ENCODE measurements at places on chromosomes 3 and 15.

DNA sequence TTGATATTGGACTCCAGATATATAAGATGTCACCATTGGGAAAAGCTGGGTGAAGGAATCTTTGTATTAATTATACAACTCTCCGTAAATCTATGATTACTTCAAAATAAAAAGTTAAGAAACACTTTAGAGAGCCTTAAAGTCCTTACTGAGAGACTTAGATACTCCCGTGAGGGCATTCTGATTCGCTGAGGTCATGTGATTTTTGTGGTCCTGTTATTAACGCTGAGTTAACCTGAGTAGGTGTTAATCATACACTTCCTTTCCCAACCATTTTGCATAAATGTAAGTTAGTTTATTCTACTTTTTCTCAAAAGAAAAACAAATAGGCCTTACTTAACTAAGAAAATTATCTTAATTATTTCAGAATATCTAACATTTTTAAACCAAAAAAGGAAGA is 67.1 kb upstream of the LMOD3 start:
- no peak for DNase-seq

GRCh38 chr3:189320511-189320910 is 148.7 kb downstream of the TPRG1 start:
- no peak for DNase-seq

DNA sequence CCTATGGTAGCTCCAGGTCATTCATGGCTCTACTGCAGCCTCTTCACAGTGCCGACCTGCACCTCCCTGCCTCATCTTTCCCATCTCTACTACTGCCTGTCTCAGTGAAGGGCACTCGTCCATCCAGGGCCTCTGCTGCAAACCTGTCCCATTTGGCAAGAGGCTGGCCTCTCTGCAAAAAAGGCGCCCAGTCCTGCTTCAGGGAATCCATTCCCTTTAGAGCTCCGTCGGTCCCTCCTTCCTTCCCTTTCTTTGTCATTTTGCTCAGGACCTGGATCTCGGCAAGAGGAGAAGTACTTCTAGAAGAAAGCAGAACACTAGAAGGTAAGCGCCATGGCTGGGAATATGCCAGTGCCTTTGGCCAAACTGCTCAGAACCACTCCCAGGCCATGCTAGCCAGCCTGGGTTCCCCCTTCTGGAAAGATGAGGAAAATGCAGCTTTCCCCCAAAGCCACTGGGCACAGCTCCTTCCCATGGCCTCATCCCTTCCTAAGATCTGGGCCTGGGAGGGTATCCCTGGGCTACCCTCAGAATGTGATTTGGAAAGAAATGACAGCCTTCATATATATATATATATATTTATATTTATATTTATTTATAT is 6.4 kb upstream of the ISL2 start:
- DNase-seq = no peak

- DNase-seq = no peak
Measured at GRCh38 chr3:122594025-122594424, 16.6 kb downstream of the PARP15 start.

DNA sequence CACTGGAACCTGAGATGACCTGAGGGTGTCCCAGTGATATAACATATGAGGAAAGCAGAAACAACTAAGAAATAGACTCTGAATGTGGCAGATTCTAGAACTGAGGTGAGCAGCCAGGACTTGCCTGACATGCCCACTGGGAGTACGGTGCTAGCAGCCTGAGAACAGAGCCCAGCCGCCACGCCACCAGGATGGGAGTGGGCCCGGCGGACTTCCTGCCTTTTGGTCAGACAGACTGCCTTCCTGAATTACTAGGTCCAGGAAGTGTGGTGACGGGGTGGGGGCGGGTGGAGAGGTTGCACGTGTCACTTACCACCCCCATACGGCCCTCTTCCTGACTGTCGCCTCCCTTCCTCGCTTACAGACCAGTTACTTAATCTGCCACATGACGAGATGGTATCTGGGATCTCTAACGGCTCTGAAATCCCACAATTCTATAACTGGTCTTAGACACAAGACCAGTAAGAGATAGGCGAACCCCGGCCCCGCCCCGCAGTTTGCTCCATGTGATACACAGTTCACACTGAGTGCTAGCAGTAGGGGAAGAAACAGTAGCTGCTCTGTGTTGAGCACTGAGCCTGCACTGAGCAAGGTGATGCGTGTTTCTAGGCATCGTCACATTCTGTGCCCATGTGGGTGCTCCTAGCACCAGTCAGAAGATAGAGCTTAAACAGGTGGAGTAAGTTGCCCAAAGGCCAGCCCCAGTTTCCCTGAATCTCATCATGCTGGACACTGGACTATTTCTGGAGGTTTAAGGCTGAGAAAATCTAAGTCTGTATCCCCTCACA is 95.7 kb downstream of the CPN2 start:
- peak; percentile 14 for DNase-seq

DNA sequence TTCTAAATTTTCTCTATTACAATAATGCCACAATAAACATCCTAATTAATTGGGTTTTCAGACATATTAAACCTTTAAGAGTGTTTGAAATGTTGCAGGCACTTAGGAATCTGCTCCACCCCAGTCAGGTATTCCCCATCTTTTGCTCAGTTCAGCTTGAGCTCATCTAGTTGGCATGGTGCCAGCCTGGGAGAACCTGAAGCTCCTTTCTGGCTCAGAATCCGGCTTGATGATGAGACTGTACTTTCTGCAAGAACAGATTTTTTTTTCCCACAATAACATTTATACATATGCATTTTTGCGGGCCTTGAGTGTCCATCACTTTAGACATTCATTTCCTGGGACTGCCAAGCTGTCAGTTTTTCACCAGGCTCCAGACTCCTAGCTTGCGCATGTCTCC is 7.7 kb upstream of the OXSR1 start:
- DNase-seq = no peak

DNA sequence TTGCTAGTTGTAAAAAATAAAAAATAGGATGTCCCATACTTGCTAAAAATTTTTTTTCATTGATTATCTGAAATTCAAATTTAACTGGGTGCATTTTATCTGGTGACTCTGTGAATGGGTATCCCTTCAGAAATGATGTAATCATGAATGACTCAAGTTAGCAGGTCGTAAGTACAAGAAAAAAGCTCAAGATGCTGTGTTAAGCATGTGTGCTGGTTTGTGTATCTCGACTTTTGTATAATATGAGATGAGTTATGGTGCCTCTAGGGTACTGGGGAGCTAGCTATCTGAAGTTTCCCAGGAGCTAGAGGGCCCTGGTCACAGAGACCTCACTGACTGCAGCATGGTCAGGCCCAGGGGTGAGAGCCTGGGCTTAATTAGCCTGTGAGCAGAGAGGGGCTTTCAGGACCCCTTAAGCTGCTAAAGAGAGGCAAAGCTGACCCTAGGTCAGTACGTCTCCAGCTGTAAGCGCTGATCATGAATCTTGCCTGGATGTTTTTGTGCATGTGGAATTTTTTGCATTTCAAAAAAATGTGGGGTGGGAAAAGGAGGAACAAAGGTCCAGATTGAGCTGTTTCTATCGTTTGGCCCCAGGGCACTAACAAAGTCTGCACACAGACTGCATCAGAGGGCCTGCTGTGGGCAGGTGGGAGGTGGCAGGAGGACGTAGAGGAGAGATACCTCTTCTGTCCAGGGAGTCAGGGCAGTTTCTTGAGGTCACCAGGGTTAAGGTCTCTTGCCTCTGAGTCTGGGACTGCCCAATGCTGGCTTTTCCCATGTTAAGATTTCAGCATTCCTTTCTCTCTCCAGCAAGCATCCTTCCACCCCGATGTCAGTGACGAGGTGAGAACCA is 233.2 kb upstream of the TPM1 start:
- DNase-seq = no peak

- no peak for DNase-seq
Measured at GRCh38 chr3:13570391-13571194, 21.7 kb downstream of the FBLN2 start.

DNA sequence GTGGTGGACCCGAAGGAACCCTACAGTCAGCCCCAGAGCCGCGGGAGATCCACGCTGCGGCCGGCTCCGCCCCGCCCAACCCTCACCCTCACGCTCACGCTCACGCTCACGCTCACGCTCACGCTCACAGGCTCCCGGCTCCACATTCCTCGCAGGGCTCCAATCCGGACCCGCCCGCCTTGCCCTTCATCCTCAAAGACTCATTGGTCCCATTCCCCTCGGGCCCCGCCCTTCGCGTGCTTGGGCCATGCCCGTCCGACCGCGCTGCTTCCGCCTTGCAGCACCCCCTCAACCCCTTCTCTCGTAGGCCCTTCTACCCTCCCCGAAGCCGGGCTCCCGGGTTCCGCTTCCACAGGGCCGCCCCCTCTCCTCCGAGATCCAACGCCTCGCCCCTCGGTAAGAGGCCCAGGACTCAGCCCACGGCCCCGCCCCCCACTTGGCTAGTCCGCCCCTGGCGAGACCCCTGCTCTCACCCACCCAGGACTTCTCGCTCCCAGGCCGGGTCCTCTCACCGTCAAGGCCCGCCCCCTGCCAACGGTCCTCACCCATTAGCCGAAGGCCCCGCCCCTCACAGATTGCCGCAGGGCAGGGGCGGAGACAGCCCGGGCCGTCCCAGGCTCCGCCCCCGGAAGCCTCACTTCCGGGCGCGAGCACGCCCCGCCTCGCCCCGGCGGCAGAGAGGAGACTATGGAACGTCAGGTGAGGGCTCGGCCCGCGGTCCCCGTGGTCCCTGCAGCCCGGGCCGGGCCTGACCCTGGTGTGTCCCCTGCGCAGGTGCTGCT is at the start of gene APEH:
APEH (plus strand) TSS at position 637 of the 782 bp plus-strand sequence; CDS start at position 688, 51 bp downstream.
- DNase-seq = peak; percentile 98

- no peak for DNase-seq
Measured at GRCh38 chr3:58679974-58680666, 13.5 kb upstream of the FAM3D start.

DNA sequence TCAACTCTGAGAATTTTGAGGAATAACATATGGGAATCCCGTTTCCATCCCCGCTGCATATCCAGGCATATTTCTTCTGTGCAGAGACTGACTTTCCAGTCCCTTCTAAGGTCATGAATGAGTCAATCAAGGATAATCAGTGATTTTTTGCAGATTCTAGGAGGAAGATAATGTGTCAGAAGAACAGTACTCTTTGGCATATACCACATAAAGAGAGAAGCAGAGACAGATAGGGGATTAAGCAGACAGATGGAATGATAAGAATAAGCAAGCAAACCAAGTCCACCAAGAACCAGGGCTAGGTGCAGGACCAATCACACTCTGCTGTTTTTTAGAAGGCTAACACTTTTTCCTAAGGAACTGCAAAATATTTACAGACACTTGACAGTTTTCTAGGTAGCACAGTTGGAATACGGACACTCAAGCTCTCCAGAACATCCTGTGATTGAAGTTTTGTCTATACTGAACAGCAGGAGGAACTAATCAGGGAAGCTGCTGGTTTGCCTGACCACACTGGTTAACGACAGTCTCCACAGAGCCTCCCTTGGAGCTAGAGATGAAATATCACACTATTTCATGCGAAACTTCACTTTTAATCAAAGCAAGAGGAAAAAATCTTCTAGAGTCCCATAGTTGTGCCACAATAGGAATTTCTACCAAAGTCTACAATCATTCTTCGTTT is 450.0 kb upstream of the KCNMB2 start:
- DNase-seq = no peak

DNA sequence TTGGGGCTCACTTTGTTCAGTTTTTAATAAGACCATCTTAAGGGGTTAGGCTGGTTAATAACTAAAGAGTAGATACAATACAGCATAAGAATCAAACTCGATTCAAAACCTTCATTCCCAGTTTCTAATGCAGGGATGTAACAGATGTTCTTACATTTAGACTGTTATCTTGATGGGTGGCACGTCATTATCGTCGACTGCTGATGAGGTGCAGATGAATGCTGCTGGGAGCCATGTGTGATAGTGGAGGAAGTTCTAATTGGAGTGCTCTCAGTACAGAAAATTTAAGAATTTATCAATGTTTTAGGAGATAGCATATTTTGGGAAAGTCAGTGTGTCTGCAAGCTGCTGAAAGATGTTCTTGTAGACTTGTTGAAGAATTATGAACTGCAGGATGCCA is 331.5 kb downstream of the PTPRG start:
- DNase-seq = no peak

GRCh38 chr15:55897560-55898336 is 95.7 kb downstream of the NEDD4 start:
- peak; percentile 3 for DNase-seq

- no peak for DNase-seq
Measured at GRCh38 chr3:124935264-124935663, 713 bp upstream of the MUC13 start.

- no peak for DNase-seq
Measured at GRCh38 chr3:193010191-193010590, 92.5 kb upstream of the MB21D2 start.

DNA sequence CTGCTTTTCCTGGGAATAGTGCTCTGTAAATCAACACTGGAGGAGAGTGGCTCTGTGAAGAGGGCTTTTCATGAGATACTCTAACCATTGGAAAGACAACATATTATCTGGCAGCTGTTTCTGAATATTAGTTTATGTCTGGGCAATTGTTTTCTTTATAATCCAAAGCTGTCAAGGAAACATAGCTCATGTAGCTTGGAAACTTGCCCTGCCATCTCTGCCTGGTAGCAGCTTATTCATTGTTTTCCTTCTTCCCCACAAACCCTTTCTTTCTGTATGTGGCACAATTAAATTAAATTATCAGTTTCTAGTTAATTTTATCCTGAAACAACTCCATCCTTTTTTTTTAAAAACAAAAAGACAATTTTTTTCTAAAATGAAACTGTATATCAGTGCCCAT is 160.0 kb downstream of the EDEM1 start:
- DNase-seq = no peak

- no peak for DNase-seq
Measured at GRCh38 chr3:178982137-178982536, 89.5 kb downstream of the ZMAT3 start.

- DNase-seq = no peak
Measured at GRCh38 chr3:59235634-59236012, 185.8 kb upstream of the CFAP20DC start.

DNA sequence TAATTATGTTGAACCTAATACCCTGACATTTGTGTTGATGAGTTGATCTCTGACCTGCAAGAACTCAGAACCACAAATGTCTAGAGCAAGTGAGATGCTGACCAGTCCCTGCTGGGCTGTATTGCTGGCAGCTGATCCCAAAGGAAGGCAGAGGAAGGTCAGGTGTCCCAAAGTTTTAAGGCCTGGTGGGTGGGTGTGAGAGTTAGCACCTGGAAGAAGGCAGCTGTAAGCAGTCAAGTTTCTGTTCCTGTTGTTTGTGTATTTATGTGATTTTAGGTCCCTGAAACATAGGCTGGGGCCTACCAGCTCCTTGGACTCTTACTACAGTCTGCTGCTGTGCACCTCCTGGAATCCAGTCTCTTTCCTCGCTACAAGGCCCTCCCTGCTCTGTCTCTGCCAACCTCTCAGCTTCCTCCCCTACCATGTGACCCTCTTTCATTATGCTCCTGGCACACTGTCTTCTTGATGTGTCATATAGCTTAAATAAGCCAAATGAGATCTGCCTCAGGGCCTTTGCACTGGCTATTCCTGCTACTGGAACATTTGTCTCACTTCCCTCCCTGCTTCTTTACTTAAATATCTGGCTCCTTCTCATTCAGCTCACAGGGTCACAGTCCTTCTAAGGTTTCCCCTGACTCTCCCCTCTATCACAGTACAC is 31.0 kb upstream of the ATOSA start:
- no peak for DNase-seq

DNA sequence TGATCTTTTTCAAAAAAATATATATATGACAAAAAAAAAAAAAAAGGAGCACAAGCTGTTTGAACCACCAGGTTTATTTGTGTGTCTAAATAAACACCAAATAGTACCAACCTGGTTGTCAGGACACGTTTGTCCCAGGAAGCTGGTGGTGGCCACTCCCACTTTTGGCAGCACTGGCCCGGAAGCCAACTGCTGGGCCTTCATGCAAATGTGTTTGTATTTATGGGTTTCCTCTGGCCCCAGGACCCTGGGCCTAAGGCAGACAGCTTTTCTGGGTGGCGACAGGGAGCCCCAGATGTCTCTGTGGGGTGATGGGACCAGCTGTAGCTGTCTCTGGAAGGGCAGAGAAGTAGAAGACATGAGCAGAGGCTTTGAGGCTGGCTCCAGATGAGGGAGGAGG is 31.6 kb downstream of the PRKCD start:
- DNase-seq = no peak

All from stimulated activated CD4-positive, alpha-beta T cell treated with anti-CD3 and anti-CD28 coated beads, Interleukin-12 subunit alpha, Interleukin-12 subunit beta, amount 100 ng/mL, for 24 hours (primary cell).